NCI-H1092 treated with DMSO at 0.1 percent for 48 hours (cell line): ENCODE measurements at places on chromosomes 12 and 14.

GRCh38 chr12:110170535-110171185 is 46.5 kb downstream of the IFT81 start:
- no peak for DNase-seq

DNA sequence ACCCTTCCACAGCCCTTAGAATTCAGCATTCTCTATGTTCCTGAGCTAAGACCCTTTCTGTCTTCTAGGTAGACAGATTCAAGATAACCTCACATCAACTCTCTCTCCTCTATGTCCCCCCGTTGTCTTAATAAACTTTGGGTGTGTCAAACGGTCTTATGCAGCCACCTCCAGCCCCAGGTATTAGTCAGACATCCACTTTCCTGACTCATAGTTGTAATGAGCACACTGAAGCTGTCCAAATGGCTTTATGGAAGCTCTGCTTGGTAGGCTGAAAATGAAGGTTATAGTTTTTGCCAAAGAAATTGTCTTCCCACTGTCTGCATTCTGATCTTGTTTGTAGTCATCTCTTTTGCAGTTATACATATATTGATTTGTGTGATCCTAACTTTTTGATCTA is 482.0 kb downstream of the RMST start:
- no peak for DNase-seq

DNA sequence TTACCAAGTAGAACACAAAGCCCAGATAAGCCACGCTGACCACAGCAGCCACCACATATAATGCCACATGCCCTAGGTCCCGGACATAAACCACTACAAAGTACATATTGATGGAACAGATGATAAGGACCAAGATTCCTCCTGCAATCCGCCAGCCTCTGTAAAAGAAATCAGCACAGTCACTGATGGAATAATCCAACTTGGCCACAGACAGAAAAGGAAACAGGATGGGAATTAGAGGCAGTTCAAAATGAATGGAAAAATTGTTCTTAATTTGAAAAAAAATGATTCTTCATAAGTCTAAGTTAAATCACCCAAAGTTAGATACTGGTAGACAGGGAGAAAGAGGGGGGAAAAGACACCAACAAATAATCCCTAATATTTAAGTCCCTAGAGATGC is 35.4 kb downstream of the SLC11A2 start:
- DNase-seq: no peak

DNA sequence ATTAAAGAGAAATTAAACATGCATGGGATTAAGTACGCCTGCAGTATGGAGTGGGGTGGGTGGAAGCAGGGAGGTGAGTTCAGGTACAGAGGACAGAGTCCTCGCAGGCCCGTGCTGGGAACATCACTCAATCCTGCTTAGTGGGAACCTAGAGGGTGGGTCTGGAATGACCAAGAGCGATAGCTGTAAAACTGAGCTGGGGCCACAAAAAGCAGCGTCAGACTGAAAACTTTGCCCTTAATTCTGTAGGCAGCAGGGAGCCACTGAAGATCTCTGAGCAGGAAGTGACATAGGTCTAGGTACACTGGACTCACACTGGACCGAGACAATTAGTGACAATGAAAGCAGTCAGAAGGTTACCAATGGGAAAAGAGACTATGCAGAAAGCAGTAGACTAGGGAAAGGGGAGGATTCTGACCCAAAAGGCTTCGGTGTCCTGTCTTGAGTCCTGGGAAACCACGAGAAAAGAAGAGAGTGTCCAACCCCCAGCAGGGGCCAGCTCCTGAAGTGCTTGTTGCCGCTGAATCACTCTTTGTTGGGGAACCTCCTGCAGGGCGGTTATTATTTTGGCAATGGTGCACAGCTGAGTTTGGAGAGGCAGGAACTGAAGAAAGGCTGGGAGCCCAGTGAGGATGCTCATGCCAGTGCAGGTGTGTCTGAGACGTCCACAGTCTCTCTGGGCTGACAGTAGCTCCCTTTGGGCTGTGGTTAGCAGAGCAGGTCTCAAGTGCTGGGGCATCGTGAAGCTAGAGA is 97.4 kb downstream of the PLXNC1 start:
- DNase-seq: no peak

DNA sequence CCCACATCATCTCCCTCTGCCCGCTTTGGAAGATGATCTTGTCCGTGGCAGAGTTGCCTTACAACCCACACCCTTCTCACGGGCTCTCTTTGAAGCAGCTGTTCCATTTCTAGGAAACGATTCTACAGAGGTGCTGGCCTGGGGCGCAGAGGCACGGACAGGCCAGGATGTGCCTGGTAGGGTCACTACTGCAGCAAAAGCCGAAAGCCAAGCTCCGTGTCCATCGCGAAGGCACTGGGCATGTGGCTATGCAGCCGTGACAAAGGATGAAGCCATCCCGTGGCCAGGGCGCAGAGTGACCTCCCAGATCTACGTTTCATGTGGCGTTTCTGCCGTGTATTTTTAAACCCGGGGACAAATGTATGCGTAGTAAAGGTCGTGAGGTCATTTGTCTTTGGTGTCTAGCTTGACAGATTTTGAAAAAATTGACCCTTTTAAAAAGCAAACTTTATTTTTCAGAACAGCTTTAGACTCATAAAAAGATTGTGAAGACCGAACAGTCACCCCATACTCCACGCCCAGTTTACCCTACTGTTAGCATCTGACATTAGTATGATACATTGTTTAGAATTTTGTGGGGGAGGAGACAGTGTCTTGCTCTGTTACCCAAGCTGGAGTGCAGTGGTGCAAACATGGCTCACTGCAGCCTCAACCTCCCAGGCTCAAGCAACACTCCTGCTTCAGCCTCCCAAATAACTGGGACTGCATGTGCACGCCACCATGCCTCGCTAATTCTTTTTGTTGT is 40.4 kb upstream of the NCOR2 start:
- no peak for DNase-seq

DNA sequence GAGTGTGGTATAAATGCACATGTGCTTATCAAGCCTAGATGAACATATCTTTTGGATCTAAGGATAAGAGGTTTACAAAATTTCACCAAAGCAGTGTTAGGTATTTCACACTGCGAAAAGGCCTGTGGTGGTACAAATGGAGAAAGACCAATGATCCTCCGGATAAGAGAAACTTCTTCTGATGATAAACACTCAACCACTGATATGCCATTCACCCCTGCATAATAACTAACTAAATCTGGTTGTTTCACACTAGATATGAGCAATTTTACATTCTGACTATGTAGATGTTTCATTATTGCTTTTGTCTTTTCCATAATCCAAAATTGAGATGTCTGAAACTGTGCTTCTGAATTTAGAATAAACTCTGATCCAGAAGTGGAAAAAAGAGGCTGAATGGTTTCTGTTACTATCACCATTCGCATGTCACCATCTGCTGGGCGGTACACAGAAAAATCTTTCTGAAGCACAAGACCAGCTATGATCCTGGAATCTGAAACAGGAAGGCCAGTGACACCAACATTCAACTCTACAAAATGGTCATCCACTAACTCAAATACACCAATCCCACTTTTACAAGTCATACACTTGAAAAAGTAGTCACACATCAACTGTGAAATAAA is 1.3 kb downstream of the BBS10 start:
- no peak for DNase-seq

- no peak for DNase-seq
These were observed 69.8 kb upstream of the ESRRB start for GRCh38 chr14:76306131-76306530.

- DNase-seq: no peak
These were observed 9.8 kb upstream of the CIPC start for GRCh38 chr14:77088219-77088618.

- DNase-seq: peak; percentile 43
These were observed at the start of gene GCN1 for GRCh38 chr12:120194534-120195395. GCN1 (minus strand) TSS chr12:120194715; CDS start chr12:120194697, 18 bp downstream.

- DNase-seq: no peak
These were observed 9.0 kb downstream of the SLC8B1 start for GRCh38 chr12:113325916-113326315.

- DNase-seq: peak; percentile 48
These were observed at the start of gene NUDT14 for GRCh38 chr14:105180592-105181548. NUDT14 (minus strand) TSS chr14:105181312; CDS start chr14:105181209, 103 bp downstream.

DNA sequence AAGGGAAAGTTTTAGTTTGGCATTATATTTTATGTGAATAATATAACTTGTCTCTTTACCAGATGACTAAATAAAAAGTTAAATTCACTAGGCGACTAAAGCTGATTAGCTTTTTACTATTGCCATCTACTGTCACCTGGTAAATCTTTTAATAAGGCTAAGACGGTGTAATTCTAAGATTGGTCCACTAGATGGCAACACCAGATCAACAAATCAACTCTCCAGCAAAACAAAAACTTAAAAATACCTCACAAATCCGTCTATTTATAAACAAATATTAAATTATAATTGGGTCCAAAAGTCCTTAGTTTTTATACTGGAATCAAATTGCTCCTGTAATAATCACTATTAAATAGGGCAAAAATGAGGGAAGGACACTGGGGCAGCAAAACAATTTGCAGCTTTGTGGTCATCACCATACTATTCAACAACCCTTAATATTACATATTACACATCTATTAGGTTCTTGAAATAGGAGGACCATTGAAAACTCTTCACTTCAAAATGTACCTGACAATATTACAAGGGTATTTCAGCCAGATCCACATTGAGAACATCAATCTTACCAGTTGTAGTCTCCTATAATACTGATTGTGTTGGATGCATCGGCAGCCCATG is 47.9 kb downstream of the GALC start:
- DNase-seq: peak; percentile 19

DNA sequence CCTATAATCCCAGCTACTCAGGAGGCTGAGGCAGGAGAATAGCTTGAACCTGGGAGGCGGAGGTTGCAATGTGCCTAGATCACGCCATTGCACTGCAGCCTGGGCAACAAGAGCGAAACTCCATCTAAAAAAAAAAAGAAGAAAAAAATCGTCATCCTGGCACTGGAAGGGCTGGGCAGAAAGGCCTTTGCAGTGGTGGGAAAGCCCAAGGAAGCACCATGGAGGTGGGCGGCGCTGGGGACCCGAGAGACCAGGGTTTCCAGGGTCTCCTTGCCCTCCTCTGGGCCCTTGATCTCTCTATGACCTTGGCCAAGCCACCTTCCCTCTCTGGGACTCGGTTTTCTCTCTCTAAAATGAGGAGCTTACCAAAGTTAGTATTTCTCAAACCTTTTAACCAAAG is 65.4 kb downstream of the LGMN start:
- DNase-seq: no peak

GRCh38 chr12:27998170-27998569 is 25.6 kb upstream of the PTHLH start:
- no peak for DNase-seq

DNA sequence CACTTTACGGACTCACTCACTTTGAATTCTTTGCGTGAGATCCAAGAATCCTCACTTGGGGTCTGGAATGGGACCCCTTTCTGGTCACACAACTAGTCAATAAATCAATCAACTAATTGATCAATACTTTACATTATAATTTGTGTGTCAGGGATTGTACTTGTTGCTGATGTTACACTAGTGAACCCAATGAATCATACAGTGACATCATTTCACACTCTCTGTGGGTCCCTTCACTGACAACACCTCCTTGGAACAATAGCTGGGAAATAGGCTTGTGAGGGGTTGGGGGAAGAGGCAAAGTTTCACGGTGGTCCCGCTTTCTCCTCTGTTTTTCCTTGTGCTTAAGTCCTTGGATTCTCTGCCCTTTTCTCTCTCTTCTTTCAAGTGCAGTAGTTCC is 35.0 kb downstream of the TPH2 start:
- no peak for DNase-seq

- DNase-seq: no peak
These were observed 671 bp downstream of the ESYT1 start for GRCh38 chr12:56128670-56129205.

- no peak for DNase-seq
These were observed 430.0 kb downstream of the CCDC91 start for GRCh38 chr12:28620281-28620680.

DNA sequence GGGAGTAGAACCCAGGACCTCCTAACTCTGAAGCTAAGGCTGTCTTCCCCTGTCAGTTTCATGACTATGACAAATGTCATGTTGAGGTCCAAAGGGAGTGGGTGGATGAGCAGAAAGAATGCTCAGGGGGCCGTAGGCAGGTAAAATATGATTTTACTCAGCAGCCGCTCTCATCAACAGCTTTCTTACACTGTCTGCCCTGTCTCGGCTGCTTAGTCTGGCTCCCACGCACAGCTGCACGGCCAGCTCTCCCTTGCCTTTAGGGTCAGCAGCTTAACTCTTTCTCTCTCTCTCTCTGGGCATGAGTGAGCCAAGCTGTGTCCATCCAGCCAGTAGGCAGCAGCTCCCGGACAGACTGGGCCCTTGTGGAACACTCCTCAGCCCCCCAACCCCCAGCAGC is 95.2 kb downstream of the GCH1 start:
- no peak for DNase-seq

DNA sequence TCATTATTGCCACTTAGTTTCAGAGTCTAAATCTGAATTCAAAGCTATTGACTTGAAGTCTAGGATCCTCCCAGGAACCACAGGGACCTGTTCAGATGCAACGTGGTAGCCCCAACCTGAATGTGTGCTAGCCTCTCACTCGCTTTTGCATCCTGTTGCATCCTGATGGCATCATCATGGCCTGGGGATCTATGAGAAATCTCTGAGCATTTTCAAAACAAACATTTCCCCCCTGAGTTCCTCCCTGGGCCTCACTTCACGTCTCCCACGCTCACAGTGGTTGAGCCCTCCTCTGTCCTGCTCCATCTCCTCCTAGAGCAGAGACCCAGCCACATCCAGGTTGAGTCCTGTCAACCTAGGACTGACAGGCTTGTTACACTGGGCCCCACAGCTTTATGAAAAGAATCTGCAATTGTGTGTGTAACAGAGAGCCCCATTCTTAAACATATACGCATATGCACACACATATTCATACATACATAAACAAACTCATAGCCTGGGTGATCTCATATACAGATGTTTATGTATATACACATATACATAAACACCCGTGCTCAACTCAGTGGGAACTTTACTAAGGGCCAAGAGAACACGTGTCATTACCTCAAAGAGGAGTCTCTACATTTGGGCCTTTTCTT is 5.4 kb upstream of the KRT72 start:
- DNase-seq: no peak

DNA sequence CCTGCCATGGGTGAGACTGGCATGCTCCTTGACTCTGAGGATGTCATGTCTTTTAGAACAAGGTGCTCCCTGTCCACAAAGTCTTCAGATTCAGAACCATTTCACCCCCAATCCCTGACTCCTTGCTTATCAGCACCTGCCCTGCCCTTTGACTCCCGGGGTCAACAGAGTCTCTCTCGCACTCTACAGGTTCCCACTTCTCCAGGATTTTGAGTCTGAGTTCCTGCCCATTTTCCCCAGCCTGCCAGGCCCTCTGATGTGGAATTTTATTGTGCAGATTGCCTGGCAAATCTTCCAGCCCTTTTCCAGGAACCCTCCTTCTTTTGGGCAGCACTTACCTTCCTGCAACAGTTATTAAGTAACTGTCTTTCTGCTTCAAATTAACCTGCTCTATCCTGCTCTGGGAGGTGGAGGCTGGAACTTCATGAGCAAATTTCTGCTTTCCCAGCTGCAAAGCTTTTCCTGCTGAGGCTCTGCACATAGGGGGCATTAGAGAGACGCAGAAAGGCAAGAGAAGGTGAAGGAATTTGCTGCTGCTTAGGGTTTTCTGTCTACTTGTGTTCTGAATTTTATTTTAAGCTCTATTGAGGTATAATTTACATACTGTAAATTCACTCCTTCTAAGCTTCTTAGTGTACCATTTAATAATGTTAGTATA is 259.1 kb downstream of the PCNX1 start:
- DNase-seq: peak; percentile 13

- no peak for DNase-seq
These were observed 14.4 kb downstream of the LRCOL1 start for GRCh38 chr12:132596016-132596415.

GRCh38 chr12:74441872-74442271 is 95.8 kb upstream of the ATXN7L3B start:
- no peak for DNase-seq

GRCh38 chr12:75850721-75851462 is 180.7 kb downstream of the PHLDA1 start:
- DNase-seq: no peak
